Heart right ventricle (tissue), 16 donors: ENCODE measurements at places on chromosomes 2 and 18. TPM values are rescaled to one million over a fixed set of nuclear protein-coding genes. Genes with fewer than 3 reads are reported as not detected.

BBS5 gene
- 9.2 TPM for total RNA-seq

AQP12A gene
- not detected for total RNA-seq

FSIP2 gene
- total RNA-seq = 0.35 TPM

FAM124B gene
- 0.76 TPM for total RNA-seq

ASB18 gene
- total RNA-seq = 15.2 TPM

GRCh38 chr18:1965541-1965940, 605.8 kb downstream of the METTL4 start:
- no peaks in the 10 kb centered on the region for H3K27me3 ChIP-seq
- H3K27ac ChIP-seq = no peak overlapping the region
- H3K36me3 ChIP-seq = no peaks in the 10 kb centered on the region

DNA sequence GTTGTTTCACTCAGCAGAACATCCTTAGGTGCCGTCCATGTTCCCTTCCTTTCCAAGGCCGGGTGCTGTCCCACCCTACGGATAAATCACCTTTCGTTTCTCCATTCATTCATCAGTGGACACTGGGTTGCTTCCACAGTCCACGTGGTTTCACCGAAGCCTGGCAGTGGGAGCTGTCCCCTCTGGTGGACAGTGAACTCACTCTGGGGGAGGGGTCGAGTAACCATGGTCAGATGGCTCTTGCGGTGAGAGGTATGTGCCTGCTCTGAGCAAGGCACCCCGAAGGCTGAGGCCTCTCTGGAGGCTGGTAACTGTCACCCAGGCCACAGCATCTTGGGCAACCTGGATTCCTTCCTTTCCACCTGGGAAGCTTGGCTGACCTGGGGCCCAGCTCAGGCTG, 61.5 kb upstream of the TWIST2 start:
- H3K4me1 ChIP-seq = no peaks in the 10 kb centered on the region
- H3K36me3 ChIP-seq = no peaks in the 10 kb centered on the region
- H3K27ac ChIP-seq = no peak overlapping the region
- no peak for DNase-seq
- peaks cover 12% of the 10 kb centered on the region for H3K27me3 ChIP-seq

DNA sequence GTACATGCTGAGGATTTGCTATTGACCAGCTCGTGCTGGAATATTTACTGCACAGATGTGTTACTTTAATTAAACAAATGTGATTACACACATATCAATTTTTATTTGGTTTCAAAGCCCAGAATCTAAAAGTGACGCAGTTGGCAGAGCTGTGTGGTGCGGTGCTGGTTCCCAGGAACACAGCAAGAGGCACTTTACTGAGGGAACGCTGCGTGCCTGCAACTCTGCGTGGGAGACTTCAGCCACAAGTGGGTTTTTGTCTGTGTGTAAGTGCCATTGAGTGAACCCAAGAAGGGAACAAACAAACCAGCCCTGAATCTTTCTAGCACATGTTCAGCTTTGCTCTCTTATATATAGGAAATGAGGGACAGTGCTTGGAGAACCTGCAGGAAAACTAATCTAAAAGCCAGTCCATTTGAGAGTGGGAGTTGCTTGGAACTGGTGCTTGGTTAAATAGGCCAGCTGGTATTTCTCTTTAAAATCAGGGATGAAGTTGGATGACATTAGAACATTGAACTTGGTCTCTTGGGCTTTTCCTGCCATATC, 196.6 kb upstream of the CELF4 start:
- H3K4me1 ChIP-seq = no peaks in the 10 kb centered on the region
- no peak overlapping the region for H3K27ac ChIP-seq
- H3K4me3 ChIP-seq = no peak overlapping the region
- H3K36me3 ChIP-seq = no peaks in the 10 kb centered on the region
- no peak for DNase-seq

DNA sequence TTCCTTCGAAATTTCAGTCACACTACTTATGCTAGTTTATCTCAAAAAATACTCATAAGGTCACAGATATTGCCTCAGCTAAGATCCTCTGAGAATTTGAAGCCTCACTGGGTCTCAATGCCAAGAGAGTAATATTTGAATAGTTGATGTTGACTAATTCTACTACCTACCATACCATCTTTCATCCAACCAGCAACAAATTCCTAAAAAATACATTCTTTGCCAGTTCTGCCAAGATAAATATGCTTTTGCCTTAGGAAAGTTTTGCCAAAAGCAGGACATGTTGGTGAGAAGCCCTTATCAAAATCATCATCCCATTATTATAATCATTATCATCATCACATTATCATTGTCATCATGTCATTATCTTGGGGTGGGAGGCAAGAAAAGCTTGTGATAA, 544.6 kb upstream of the ZEB2 start:
- H3K27ac ChIP-seq = no peak overlapping the region
- no peaks in the 10 kb centered on the region for H3K27me3 ChIP-seq
- H3K4me1 ChIP-seq = peaks cover 9% of the 10 kb centered on the region
- no peaks in the 10 kb centered on the region for H3K36me3 ChIP-seq

- DNase-seq = no peak
- H3K27me3 ChIP-seq = no peaks in the 10 kb centered on the region
- no peaks in the 10 kb centered on the region for H3K36me3 ChIP-seq
- H3K4me1 ChIP-seq = peaks cover 3% of the 10 kb centered on the region
These were observed 40.4 kb downstream of the EN1 start for GRCh38 chr2:118806797-118807667.

GRCh38 chr2:80706541-80706940, 402.0 kb upstream of the LRRTM1 start:
- H3K27ac ChIP-seq = no peak overlapping the region
- no peaks in the 10 kb centered on the region for H3K27me3 ChIP-seq
- H3K36me3 ChIP-seq = no peaks in the 10 kb centered on the region
- no peak for DNase-seq
- no peak overlapping the region for H3K4me3 ChIP-seq

DNA sequence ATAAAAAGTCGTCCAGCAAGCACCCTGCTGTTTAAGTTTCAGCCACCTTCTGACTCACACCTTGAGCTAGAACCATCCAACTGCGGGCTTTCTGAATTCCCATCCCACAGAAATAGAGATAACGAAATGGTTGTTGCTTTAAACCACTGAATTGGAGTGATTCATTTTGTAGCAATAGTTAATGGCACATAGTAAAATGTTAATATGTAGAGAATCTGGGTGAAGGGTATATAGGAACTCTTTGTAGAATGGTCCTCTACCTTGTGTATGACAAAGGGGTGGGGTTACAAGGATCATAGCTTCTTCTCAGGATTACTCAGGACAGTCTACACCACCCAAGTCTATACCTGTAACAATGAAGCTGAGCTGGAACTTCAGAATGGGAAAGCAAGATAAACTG, 2.4 kb upstream of the MAPRE3 start:
- no peak for DNase-seq
- no peaks in the 10 kb centered on the region for H3K36me3 ChIP-seq
- H3K27ac ChIP-seq = no peak overlapping the region
- H3K4me1 ChIP-seq = peaks cover 23% of the 10 kb centered on the region
- H3K27me3 ChIP-seq = no peaks in the 10 kb centered on the region

- DNase-seq = no peak
- H3K4me1 ChIP-seq = no peaks in the 10 kb centered on the region
- no peak overlapping the region for H3K27ac ChIP-seq
- no peak overlapping the region for H3K4me3 ChIP-seq
- H3K27me3 ChIP-seq = no peaks in the 10 kb centered on the region
These were observed 29.6 kb upstream of the RPL31 start for GRCh38 chr2:100972452-100972851.
